Activated T-cell treated with anti-CD3 and anti-CD28 coated beads for 24 hours (primary cell): ENCODE measurements at places on chromosomes 5 and 9.

GRCh38 chr5:80453366-80453765 is 34.5 kb upstream of the FAM151B start:
- no peak for DNase-seq

DNA sequence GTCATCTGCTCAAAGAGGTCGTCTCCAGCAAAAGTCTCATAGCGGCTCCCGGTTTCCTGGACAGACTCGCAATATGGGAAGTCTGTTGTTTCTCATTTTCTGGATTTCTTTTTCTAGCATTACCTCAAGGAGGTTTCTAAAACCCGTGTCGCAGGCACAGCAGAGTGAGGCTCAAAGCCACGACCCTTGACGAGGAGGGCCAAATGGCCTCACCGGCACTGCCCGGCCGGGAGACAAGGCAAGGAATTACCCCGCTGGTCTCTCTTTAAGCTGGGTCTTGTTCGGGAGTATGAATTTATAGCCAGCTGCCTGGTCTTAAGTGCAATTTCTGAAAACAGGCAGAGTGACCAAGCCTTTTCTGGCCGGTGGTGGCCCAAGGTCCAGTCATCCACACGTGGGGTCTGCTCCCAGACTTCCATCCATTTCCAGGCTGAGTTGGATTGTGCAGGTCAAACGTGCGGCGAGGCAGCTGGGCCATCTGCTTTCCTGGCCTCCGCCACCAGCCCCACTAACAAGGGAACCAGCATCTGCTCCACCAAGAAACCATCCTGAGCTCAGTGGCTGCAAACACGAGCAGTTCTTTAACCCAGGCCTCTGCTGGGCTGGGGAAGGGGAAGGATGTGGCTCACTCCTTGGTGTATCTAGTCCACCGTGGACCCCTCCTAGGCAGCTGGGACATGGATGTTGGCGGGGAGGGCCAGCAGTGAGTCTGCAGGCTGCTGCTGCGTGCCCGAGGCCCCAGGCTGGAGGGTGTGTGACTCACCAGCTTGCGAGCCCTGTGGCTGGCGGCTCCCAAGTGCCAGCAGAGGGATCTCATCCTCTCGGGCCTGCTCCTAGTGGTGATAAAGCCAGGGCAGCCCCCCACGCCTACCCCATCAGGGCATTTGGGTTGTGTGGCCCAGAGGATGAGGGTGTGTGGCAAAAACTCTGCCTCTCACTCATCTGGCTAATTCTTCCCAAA is 55.6 kb upstream of the COL5A1 start:
- no peak for DNase-seq

DNA sequence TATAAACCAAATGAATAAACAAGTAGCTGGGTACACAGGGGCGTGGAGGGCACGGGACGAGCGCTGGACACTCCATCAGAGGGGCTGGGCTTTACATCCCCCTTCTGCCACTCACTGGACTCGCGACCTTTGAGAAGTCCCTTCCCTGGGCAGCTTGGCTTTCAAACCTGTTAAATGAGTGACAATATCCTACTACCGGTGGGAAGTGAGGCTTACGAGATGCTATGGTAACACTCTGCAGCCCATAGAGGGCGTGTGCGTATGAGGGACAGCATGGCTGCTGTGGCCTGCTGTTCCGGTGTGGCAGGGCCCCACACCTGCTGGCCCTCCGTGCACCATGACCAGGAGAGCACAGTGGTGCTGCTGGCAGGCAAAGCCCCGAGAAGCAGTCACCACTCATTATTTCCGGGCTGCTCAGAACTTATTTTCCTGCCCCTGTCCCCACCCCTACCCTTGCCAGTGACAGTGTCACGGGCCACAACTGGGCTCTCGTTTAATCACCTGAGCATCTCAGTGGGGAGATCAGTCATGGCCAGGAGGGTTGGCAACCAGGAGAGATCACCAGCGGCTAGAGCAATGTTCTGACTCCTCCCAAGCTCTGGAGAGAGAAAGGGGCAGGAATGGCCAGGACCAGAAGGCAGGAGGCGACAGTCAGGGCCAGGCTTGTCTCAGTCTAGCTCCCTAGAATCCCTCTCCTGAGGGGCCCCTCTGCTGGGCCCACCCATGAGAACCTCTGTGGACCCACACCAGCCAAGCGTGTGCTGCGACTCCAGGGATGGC is 10.5 kb downstream of the CLTB start:
- DNase-seq: no peak

DNA sequence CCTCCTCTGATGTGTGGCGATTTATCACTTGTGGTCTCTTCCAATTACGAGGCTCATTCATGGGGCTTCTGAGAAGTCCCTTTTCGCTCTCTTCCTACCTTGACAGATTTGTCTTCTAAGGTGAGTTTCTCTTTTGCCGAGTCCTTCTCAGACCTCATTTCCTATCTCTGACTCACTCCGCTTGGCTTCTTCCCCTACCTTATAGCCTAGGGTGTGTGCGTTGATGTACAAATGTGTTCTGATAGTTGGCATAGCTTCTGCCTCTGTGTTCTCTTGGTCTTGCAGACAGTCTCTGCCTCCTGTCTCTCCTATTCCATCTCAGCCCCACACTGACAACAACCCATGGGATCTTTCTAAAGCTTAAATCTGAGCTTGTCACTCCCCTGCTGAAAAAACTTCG is 56.9 kb upstream of the SHB start:
- DNase-seq: no peak

DNA sequence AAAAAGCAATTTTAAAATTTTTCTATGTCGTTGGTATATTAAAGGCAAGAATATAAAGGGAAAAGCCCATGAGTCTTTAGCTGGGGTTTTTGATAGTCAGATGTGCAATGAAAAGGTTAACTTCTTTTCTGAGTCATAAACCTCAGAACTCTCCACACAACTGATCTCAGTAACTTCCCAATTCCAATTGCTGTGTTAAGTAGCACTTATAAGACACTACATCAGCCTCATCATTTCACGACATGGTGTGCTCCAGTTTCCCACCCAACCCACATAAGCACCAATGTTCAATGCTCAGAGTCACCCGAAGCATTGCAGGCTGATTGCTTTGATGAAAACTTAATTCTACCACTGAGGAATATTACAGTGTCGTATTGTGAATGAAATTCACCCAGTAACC is 155.8 kb downstream of the TSSK1B start:
- DNase-seq: no peak

GRCh38 chr5:171688696-171689495 is 96.7 kb upstream of the SMIM23 start:
- no peak for DNase-seq

DNA sequence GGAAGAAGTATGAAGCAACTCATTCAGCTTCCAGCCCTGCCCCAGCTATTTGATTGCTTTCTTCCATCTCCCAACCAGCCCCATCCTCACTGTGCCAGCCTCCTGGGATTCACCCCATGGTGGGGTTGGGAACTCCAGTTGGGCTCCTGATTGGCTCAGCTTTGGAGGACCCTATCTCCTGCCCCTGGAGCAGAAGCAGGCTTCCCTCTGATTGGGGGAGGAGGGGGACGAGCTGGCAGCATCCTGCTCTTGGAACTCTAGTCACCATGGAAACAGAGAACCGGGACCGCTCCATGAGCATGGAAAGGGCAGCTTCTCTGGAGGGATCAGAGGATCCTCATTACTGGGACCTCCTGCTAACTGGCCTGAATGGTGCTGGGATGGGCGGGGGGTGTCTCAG is 2.6 kb downstream of the SLC6A7 start:
- no peak for DNase-seq

DNA sequence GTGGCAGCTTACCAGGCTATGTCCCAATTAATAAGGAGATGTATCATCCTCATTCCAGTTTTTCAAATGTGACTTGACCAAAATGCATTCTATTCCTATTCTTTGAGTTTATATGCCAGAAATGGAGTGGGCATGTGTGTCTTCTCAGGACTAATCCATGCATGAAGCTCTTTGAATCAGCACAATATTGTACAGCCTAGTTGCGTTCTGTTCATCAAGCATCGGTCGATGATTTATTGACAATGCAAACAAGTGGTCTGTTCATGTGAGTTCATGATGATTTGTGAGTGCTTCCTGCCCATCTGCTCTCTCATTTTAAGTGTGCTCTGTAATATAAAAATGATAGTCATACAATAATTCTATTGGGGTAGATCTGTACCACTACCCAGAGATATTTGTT is 48.3 kb downstream of the PALM2AKAP2 start:
- DNase-seq: no peak

GRCh38 chr9:91164724-91165520 is 196.8 kb downstream of the AUH start:
- DNase-seq: peak; percentile 57

DNA sequence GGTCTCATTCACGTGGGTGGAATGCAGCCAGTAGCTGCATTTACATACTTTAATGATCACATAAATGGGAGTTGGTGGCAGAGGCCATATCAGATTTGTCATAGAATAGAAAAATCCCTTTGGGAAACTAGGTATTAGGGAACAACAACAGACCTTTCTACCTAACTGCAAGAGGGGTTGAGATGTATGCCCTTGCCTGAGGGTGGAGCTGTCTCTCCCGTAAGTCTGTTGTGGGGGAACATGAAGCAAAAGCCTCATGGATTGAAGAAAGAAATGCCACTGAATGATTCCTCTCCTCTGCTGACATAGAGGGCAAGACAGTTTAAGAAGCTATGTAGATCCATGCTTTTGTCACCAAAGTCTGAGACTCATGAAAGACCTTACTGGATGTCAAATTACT is 461.3 kb downstream of the SPOCK1 start:
- DNase-seq: no peak

- DNase-seq: no peak
Measured at GRCh38 chr5:82586661-82587310, 308.6 kb upstream of the RPS23 start.

DNA sequence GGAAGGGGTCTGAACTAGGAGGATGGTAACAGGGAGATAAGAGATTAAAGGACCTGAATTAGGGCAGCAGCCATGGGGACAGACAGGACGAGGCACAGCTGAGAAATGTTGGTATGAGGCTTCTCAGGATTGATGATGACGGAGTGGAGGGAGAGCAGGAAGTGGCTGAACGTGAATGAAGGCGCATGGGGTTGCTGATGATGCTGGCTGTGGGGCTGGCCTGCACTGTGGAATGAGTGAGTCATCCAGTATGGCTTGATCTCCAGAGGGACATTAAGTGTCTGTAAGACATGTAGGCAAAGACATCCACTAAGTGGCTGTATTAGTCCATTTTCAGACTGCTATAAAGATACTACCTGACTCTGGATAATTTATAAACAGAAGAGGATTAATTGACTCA is 256.4 kb downstream of the ICE1 start:
- DNase-seq: no peak

GRCh38 chr5:60366489-60366888 is 333.5 kb downstream of the DEPDC1B start:
- DNase-seq: no peak

DNA sequence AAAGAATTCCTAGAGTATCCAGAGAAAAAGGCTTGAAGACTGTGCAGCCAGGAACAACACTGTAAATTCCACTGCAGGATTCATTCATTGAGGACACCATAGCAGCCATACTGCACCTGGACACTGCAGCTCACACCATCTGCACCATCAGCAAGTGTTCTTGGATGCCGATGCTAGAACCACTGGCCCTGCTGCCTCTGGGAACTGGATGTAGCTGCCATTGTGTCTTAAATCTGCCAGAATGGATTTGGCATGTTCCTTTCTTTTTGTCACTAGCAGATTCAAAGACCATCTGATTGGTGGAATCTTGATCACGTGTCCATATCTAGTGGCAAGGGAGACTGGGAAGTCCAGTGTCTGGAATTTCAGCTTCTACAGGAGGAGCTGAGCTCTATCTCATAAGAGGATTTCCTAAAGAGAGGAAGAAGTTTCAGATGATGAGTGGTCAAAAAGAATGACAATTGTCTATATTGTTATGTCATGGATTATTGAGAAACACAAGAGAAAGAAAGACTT is 278.3 kb upstream of the ANKRD55 start:
- DNase-seq: no peak

GRCh38 chr9:12989669-12990068 is 214.8 kb downstream of the LURAP1L start:
- DNase-seq: no peak

DNA sequence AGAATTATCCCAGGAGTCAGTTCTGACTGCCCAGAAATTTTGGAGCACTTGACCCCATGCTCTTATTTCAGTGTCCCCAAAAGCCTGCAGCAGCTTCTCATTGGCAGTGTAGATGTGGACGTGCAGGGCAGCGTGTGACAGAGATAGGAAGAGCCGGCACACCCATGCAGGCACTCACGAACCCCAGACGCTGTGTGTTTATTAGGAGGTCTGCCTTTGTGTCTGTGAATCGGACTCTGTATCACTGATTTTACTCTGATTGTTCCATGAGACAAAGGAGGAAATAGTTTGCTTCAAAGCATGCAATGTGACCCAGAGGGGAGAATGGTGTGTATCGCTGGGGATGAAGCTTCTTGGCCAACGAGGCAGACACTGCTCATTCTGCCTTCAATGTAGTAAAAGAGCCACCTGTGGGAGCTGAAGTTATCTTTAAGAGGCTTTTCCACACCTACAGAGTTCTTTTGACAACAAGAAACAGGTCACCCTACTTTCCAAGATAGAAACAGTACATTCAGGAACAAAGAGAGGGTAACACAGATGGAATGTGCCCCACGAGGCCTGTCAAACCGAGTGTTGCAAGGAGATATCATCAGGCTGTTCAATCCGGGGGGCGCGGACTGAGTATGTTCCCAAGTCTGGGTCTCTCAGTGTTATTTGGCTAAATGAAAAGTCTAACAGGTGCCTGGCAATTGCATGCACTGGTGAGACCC is 224.0 kb downstream of the NTRK2 start:
- DNase-seq: no peak

DNA sequence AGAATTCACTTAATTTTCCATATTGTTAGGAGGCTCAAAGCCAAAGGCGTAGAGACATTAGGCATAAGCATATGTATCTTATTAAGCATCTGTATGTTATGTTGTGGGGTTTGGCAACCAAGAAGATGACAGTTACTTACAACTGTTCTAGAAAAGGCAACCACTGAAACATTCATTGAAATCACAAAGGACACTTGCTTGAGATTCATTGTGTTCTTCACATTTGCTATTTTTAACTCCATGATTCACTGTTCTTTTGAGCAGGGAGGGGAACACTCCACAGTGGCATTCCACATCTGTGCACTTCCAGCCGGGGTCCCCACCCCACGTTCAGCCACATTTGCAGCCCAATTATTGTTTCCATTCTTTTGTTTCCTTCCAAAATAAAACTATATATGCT is 107.1 kb downstream of the PALM2AKAP2 start:
- DNase-seq: no peak

GRCh38 chr9:111621895-111622480 is 9.1 kb upstream of the DNAJC25 start:
- DNase-seq: no peak

- no peak for DNase-seq
Measured at GRCh38 chr5:145544401-145544800, 290.7 kb downstream of the PRELID2 start.

GRCh38 chr5:170552621-170553115 is 48.8 kb downstream of the KCNIP1 start:
- no peak for DNase-seq
